ENCODE measurements at places on chromosomes 3 and 15. TPM values are rescaled to one million over a fixed set of nuclear protein-coding genes. Genes with fewer than 3 reads are reported as not detected.

- DNase-seq: no peak
These were observed 52.7 kb downstream of the COL6A6 start for GRCh38 chr3:130569461-130570365.

Gene GAP43
- total RNA-seq: 0.54 TPM

DNA sequence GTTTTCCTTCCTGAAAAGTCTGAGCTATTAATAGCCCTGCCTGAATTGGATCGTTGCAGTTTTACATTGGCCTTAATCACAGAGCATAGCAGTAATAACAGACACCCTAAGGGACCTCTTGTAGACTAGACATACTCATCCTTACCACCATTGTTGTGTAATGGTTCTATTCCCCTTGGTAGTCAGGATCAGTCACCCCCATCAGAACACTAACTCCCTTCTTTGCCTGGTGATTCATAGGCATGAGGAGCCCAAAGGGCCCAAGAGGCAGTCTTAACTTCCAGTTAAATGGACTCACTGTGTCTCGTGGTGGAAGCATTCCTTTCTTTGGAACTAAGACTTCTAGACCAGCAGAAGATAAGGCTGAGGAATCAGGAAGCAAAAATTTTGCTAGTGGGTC, 20.2 kb downstream of the CGGBP1 start:
- peak; percentile 94 for DNase-seq

Gene GOLGA8S
- 0.13 TPM for total RNA-seq

GRCh38 chr15:101480613-101481380, 8.7 kb downstream of the PCSK6 start:
- DNase-seq: no peak

DNA sequence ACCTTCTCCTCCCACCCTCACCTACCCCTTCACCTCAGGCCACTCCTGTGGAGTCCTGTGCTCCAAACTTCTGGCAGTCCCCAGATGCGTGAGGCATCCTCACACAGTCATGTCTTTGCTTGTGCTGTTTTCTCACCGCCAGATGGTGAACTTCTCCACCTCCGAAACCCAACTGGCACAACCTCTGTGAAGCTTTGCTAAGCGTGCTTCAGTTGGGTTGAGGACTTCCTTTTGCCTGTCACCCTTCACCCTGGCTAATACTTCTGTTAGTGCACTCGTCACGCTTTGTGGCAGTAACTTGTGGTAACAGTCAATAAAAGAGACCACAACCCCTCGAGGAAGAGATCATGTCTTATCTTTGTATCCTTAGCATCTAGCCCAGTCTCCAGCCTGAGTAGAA, 42.0 kb upstream of the SKOR1 start:
- DNase-seq: no peak
